ENCODE measurements at places on chromosomes 4 and X.

DNA sequence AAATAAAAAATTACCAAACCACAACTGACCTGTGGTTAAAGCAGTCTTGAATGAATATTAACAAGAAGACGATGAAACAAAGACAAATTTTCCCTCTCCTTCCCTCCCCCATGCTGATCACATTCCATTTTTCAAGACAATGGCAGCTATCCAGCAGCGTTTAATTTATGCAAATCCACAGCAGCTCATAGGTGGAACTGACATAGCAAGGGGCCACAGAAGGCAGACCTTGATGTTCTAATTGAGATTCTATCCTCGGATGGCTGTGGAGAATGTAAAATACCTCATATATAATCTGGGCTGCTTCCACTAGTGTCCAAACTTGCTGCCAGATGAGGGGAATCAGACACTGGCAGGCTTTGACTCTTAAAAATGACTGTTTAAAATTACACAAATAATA lies 211.5 kb downstream of the CHRDL1 start:
- DNase-seq: no peak

GRCh38 chr4:166842795-166843261 lies 391.5 kb downstream of the SPOCK3 start:
- no peak for DNase-seq

DNA sequence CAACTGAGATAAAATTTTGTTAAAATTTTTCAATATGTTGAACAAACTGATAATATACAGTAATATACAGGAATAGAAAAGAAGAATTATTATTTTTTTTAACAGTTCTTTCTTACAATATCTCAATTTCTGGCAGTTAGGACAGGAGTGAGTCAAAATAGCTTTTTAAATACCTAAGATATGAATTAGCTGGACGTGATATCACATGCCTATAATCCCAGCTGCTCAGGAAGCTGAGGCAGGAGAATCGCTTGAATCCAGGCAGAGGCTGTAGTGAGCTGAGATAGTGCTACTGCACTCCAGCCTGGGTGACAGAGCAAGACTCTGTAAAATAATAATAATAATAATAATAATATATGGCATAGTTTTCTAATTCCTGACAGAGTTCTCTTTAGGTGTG lies 1039.3 kb downstream of the STPG2 start:
- no peak for DNase-seq

DNA sequence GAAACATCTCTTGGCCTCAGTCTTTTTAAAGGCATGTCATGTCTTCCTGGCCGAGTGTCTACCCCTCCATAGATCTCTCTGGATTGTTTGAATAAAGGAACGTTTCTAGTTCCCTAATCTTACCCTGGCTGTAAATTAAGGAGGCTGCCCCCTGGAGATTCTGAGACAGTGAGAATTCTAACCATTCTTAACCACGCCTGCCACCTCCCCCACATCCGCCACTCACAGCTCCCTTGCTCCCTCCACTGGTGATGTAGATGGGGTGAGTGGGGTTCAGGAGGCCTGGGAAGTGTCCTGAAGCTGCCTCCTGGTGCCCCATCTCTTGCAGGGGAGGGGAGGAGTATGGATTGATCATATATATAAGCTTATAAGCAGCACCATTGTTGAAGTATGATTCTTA lies 48.0 kb upstream of the TRIM2 start:
- no peak for DNase-seq

DNA sequence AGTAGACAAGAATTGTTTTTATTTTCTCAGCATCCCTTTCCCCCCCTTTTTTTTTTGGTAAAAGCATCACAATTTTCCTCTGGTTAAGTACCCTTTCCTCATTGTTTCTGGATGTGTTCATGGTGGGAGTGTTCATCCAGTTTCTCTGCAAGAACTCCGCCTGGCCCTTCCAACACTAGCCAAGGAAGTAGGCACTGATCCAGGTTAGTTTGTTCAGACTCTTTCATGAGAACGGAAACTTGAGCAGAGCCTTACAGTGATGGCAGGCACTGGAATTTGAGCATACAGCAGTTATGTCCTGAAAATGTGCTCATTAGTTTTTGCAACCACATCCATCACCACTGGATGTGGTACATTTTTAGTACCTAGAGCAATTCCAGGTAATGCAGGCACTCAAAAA lies 336.1 kb upstream of the BOD1L1 start:
- no peak for DNase-seq

GRCh38 chr4:134958862-134959261 lies 757.3 kb upstream of the PABPC4L start:
- no peak for DNase-seq

DNA sequence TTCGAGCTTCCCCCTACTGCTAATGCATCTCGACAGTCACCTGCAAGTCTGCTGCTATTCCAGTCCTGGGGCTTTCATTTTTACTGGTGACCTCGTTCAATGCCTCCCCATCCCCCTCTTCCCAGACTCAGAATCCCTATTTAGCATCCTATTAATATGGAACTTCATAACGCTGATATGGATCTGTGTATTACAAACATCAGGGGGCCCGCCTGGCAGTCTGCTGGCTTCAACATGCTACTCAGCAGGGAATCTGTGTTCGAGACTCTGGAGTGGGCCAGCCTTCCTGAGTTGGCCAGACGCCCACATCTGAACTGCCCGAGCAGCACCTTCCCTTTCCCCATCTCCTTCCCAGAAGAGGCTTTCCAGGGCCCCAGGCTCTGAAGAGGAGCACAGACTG lies 173.9 kb upstream of the PPARGC1A start:
- DNase-seq: peak; percentile 48

DNA sequence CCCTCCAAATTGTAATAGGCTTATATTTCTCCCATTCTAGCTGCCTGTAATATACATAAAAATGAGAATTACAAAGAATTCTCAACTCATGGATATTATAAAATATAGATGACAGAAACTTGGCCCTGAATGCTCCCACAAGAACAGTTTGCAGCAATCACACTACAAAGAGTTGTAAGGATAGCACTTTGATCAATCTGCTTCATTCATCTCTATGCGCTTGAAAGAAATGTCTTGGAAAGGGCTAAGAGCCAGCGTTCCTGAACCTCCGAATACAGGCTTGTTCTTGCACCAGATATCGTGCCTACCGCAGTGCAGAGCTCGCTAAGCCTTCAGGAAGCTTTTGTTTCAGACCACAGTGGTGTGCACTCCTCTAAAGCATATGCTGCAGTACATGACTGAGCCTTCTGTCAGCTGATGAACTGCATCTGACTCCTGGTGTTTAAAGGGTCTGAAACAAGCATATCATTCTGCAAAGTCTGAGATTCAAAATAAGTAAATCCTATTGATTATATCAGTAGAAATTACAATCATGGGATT lies 417.6 kb upstream of the ZFP42 start:
- DNase-seq: no peak

DNA sequence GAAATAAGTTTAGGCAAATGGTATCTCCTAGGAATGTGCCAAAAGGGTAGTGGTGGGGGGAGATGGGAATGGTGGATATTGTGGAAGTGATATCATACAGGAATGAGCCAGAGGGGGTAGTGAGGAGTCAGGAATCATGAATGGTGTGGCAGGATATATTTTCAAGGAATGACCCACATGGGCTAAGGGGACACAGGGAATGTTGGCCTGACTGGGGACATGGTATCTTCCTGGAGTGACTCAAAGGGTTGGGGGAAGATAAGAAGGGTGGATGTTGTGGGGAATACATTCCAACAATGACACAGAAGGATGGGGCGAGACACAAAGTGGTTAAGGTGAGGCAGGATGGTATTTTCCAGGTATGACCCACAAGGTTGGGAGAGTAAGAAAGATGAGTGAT lies 60.6 kb downstream of the MAOA start:
- DNase-seq: no peak

- no peak for DNase-seq
Observed at GRCh38 chr4:17480210-17480927, 31.5 kb downstream of the QDPR start.

DNA sequence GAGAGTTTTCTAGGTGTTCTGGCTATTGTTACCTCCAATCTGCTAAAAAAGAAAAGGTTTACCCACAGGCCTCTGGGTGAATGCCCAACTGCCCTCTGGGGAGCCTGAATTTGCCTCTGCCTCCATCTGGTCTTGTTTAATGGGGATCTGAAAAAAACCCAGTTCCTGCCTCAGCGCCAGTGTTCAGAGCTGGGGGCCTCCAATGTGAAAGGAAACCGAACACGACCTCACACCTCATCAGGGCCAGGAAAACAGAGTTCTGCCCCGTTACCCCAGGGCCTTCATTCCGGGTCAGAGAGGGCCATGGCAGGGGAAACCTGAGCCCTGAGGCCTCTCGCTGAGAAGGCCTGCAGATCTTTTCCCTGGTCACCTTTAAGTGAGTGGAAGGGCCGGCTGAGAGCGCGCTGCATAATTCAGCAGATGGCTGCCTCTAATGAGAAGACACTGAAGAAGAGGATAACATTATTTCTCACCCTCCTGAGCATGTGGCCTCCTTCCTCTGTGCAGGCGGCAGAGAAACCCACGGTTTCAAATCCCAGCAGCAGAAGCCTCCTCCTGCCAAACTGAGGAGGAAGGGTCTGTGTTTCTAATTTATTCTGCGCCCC lies 6.8 kb downstream of the SEPTIN6 start:
- peak; percentile 70 for DNase-seq

DNA sequence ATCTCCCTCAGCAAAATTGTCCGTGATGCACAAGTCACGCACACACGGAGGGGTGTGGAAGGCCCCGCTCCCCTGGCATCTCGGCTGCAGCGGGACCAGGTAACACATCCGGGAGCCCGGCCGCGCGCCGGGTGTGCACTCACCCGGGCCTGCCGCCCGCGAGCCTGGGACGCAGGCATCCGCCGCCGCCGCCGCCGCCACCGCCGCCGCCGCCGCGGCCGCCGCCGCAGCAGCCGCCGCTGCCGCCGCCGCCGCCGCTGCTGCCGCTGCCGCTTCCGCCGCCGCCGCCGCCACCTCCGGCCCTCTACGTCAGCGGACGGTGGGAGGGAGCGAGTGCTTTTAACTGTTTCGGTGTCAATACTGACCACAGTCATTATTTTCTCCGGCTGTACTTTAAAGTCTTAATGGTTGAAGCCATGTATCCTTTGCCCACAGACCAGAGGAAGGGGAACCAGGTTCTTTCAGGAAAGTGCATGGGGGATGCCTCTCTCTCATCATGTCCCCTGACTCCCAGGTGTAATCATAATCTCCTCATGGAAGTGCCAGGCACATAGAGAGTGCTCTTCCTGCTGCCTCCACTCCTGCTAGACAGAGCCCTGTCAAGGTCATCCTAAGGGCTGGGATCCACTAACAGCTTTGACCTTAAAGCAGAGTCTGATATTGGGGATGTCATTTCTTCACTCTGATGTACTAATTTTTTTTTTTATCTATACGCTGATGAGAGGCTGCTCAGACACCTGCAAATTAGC lies 38.0 kb downstream of the MAGEE2 start:
- DNase-seq: peak; percentile 26

DNA sequence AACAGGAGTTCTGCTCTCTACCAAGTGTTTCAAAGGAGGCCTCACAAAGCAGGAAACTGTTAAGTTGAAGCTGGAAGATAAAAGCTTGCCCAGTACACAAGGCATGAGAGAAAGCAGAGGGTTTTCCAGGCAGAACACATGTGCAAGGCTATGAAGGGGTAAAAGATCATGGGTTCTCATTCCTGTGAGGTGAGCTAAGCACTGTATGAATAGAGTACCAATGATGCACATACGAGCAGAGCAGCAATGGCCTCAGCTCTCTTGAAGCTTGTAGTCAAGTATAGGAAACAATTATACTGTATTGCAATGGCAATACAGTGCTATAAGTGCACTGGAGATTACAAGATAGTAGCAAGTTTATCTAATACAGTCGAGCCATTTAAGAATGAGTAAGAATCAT lies 18.0 kb downstream of the TTC29 start:
- no peak for DNase-seq

- no peak for DNase-seq
Observed at GRCh38 chrX:121258545-121258944, 211.1 kb downstream of the GLUD2 start.

- DNase-seq: no peak
Observed at GRCh38 chr4:185515248-185515647, 20.1 kb downstream of the PDLIM3 start.

DNA sequence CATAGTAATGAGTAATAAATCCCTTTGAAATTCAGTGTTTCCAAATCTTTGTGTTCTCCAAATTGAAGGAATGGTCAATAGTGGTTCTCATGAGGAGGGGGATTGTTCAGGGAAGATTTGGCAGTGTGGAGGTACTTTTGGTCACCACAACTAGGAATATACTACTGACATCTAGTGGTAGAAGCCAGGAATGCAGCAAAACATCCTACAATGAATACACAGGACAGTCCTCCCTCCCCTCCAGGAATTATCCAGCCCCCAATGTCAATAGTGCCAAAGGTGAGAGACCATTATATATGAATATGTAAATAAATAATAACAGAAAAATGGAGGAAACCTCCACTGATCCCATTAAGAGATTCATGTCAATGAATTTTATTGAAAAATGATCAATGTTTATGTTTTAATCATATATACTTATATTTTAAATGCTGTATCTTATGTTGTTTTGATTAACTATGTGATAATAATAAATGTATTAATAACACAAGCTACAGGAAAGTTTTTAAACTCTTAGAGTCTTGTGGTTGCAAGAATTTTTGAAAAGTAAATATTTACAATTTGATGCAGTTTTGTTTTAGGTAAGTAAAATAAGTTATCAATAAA lies 14.4 kb upstream of the FAM9A start:
- DNase-seq: peak; percentile 38

DNA sequence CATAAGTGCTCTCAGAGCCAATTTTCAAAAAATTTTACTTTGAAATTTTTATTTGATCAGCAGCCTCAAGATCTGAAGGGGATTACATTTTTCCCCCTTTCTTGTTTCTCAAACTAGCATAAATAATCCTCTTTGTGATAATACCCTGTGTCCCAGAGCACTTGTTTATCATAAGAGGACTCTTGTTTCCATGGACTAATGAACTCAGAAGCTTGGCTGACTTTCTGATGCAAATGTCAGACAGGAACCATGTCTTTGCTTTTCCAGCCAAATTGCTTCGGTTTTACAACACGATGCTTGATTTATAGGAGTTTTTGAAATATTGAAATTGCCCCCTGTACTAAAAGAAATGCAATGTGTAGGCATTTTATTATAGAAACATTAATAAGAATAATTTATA lies 859.3 kb upstream of the LCORL start:
- no peak for DNase-seq

GRCh38 chr4:38993683-38994082 lies 38.5 kb downstream of the TMEM156 start:
- DNase-seq: no peak

GRCh38 chrX:1741816-1742394 lies 127.0 kb downstream of the ASMT start:
- DNase-seq: no peak

GRCh38 chr4:132809298-132810032 lies 339.6 kb upstream of the PCDH10 start:
- DNase-seq: no peak

DNA sequence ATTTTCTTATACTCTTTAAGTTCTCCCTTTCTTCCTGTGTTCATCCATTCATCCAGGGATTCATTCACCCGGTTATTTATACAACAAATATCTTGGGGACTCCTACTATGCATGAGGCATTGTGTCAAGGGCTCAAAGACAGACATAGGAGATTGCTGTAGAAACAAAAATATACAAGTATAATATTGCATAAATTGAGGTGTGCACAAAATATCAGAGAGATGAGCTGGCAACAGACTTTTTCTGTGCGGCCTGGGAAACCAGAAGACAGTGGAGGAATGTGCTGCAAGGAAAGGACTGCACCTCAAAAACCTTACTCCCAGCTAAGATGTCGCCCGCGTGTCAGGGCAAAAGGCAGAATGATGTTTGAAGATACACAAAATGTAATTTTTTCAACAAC lies 9.6 kb downstream of the OTOP1 start:
- no peak for DNase-seq

GRCh38 chr4:101252721-101253120 lies 94.6 kb downstream of the PPP3CA start:
- no peak for DNase-seq

Measured in cerebellar cortex (tissue), 1 donor.